ENCODE measurements at places on chromosomes 6 and 20.

- no peak for DNase-seq
These were observed 19.0 kb downstream of the REM1 start for GRCh38 chr20:31494131-31494530.

DNA sequence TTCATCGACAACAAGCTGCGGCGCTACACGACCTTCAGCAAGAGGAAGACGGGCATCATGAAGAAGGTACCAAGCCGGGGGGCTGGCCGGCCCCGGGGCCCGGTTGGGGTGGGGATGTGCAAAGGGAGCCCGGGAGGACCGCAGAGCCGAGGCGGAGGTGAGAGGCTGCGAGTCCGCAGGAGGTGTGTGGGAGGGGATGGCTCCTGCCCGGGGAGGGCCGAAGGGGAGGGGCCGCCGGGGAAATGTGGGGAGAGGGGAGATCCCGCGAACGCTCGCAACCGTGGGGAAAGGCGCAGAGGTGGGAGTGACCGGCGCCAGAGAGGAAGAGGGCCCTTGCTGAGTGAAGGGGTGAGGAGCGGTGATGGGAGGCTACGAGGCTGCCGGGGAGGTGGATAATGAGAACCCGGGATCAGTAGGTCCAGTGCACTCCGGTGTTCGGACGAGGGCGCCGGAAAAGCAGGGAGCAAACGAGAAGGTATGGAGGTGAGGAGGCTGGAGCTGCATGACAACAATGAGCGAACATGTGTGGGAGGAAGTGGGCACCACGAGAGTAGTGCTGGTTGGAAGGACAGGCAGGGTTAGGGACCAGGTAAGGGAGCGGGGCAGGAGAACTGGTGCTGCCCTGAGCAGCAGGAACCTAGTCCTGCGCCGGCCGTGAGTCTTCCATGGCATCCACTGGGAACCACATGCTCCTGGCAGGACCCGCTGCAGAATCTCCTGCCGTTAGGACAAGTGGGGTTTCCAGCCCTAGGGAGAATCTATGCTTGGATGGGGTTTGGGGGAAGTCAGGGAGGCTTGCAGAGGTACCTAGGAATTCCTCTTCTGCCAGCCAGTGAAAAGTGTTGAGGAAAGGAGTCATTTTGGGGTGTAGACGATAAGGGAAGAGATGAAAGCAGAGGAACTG lies 1.3 kb downstream of the SRF start:
- DNase-seq, result no peak

GRCh38 chr6:5044866-5045265 lies 40.3 kb upstream of the PPP1R3G start:
- DNase-seq, result no peak

- no peak for DNase-seq
These were observed 157.9 kb downstream of the OGFRL1 start for GRCh38 chr6:71446470-71446869.

DNA sequence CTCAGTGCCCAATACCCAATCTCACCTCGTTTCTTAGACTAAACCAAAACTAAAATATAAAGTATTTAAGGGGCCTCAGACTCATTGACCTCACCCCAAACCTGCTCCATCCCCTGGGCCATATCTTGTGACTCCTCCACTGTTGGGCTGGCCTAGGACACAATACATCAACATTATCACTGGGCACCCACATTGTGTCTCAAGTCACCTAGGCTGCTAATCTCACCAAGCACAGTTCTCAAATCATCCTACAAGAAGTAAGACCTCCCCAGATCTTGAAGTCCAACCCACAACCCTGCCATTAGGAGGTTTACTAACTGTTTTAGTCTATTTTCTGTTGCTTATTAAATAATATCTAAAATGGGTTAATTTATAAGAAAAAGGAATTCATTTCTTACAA lies 96.2 kb downstream of the CRYBG1 start:
- no peak for DNase-seq

DNA sequence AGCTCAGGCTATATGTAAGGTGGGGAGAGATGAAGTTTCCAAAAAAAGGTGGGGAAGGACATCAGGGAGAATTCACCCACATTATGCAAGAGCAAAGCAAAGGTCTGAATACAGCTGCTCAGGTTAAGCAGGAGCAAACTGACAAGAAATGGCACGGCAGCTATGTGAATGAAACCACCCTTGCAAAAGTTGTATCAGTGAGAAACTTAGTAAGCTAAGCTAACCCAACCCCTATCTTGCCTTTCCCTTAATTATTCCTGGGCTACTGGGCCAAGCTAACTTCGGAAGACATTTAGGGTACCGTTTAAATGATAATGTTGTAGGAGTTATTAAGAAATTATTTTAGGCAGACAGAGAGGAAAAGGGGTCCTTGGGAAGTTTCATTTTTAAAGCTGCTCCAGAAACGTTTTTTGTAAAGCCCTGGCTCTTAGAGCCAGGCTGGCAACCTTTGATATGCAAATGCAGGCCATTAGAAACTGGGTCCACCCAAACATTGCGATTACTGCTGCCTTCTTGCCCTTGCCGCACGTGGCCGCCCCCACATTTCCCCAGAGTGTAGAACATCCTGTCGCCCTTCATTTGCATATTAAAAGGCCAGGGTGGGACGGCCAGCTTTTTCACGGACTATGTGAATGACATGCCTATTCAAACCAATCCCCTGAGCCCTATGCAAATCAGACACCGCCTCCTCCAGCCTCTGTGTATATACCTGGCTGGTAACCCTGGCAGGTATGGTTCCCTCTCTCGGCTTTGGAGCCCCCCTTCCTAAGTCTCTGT lies 60.5 kb upstream of the SAMD5 start:
- no peak for DNase-seq

GRCh38 chr20:8943631-8944030 lies 125.3 kb upstream of the PLCB4 start:
- no peak for DNase-seq

- no peak for DNase-seq
These were observed 43.1 kb downstream of the ERMARD start for GRCh38 chr6:169794317-169795055.

DNA sequence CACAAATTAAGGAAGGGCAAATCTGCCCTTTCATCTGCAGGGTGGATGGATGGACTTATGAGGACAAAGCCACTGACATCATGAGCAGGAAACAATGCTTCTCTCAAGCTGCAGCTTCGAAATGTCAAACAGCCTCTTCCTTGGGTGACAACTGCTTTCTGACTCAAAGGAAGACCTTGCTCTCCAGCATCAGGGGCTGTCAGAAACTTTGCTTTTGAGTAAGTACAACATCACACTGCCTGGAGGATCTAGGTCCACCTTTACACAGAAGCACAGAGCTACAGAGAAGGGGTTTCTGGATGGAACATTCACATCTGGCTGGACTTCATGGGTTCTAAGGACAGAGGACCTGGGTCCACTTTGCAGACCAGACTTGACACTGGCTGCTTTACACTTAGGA lies 5.9 kb downstream of the CST1 start:
- no peak for DNase-seq

- no peak for DNase-seq
These were observed 67.2 kb upstream of the RNF24 start for GRCh38 chr20:4082406-4083097.

GRCh38 chr20:44219170-44219730 lies 8.7 kb upstream of the OSER1 start:
- DNase-seq, result no peak

GRCh38 chr6:157599191-157599590 lies 218.2 kb downstream of the ZDHHC14 start:
- no peak for DNase-seq

DNA sequence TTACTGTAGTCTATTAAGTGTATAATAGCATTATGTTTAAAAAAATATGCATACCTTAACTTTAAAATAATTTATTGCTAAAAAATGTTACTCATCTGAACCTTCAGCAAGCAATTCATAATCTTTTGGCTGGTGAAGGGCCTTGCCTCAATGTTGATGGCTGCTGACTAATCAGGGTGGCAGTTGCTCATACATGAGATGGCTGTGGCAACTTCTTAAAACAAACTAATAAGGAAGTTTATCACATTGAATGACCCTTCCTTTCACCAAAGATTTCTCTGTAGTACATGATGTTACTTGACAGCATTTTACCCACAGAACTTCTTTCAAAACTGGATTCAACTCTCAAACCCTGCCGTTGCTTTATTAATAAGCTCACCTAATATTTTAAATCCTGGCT lies 84.0 kb downstream of the TASP1 start:
- no peak for DNase-seq

DNA sequence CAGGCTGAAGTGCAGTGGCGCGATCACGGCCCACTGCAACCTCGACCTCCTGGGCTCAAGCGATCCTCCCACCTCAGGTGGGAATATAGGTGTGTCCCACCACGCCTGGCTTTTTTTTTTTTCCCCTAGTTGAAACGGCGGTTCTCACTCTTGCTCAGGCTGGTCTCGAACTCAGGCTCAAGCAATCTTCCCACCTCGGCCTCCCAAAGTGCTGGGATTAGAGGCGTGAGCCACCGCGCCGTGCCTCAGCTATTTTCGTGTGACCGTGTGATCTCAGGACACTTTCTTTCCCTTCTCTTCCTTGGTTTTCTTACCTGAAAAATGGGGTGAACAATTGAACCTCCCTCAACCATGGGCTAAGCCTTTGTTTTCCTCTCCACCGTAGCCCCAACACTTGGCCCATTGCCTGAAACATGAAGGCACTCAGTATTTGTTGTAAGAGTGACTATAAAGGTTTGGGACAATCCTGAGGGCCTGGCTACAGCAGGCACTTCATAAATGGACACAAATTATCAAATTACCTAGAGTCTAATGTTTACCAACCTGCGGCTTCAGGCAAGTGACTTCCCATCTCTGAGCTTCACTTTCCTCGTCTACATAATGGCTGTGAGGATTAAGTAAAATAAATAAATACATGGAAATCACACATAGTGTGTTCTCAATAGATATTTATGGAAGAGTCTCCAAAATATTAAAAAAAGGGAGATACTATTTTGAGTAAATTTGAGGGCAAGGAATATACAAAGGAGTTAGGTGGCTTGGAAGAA lies 31.4 kb upstream of the ID1 start:
- DNase-seq, result peak; percentile 14

- DNase-seq, result no peak
These were observed 17.2 kb upstream of the SPAG4 start for GRCh38 chr20:35598476-35598875.

DNA sequence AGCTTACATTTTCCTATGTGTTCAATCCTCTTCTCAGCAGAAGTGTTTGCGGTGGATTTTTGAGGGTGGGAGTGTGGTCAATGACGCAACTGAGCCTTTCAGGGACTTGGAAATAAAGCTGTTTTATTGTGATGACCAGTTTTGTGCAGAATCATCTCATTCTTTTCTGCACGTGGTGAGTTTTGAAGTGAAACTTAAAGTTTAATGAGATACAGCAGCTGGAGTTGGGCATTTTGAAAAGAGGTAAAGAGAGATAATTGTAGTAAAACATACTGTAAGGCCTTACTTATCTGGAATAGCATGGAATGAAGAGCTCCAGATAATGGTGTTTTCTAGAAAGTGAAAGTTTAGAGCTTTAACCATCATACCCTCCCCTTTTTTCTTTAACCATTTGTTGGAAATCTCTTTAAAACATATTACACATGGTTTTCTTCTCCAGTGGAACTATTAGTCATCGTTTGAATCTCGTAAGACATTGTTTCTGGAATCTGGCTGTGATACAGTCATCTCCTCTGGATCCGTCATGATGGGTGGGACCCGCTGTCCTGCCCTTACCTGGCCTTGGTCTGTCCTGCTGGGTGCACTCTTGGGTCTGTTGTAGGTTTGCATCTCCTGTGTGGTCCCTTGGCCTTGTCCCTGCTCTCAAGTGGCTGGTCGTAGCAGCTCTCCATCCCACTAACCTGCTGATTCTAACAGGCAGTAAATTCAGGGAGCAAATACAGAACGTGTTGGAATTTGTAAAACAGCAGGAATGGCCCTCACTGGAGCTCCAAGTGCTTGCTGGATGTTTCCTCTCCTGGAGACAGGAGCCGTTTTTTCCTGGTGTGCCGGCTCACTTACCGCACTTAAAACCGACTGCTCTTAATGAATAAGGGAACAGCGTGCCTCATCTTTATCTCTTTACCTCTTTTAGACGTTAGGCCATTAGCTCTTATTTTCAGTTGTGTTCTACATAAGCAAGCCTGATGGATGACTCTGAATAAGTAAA lies 29.8 kb downstream of the UST start:
- DNase-seq, result no peak

- no peak for DNase-seq
These were observed 100.7 kb upstream of the HMGN3 start for GRCh38 chr6:79335133-79335674.

DNA sequence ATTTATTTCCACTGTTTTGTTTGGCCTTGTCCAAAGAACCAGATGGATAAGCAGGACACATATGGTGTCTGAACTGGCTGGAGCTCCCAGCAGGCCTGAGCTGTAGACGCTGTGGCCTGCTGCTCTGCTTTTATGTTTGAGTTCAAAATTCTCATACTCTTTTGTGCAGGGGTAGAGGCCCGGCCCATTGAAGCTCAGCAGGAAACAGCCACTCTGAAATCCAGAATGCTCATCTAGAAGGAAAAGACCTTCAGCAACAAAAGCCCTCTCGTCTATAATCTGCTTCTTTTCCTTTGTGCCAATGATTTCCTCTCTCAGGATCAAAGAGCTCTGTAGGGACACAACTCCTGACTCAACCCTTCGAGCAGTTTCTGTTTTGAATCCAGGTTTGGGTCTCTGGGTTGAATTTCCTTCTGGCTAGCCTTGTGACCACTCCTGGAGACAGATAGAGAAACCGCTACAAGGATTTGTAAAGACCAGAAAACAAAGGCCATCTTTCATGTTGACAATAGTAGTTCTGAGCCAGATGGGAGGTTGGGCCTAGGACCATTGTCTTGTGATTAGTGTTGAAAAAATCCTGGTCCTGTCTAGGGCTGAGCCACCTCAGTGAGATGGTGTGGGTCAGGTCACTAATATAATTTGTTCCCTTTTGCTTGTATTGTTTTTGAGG lies 446.7 kb downstream of the BCKDHB start:
- no peak for DNase-seq

DNA sequence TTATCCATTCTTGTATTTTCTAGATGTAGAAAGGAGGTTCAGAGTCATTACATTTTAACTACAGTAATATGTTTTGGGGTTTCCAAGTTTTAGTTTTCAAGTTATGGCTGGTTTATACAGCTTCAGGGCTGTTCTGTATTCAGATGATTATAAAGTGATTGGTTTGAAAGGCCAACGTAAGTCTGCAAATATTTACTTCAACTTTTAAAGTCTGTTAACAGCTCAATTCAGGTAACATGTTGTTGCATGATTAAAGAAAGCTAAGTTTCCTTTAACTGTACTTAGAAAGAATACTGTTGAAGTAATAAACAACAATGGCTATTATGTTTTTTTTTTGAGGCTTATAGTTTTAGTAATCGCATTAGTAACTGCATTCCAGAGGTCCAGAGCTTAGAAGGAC lies 22.8 kb upstream of the GCLC start:
- no peak for DNase-seq

DNA sequence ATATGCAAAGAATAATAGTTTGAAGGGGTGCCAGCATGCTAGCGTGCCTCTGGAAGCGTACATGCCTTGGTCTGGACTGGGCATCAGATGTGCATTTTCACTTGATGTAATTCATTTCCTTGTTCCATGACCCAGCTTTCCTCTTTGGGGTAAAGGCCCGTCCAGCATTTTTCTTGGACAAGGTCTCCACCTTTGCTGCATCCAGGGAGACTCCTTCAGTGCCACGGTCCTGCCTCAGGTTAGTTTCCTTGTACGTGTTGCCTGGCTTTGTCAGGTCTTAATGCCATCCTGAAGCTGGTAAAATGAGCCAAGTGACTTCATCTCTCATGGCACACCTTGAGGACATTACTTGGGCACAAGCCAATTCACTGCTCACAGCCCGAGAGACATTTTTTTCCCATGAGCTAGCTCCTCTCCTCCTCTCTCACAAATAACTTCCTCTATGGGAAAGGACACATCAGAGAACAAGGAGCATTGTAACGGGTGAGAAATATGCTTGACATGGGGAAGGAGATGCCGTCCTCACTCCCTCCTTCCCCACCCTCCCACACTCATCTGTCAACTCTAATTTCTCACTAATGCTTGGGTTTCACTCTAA lies 23.9 kb downstream of the EDN1 start:
- DNase-seq, result no peak
